ENCODE measurements at places on chromosomes 7 and 10.

DNA sequence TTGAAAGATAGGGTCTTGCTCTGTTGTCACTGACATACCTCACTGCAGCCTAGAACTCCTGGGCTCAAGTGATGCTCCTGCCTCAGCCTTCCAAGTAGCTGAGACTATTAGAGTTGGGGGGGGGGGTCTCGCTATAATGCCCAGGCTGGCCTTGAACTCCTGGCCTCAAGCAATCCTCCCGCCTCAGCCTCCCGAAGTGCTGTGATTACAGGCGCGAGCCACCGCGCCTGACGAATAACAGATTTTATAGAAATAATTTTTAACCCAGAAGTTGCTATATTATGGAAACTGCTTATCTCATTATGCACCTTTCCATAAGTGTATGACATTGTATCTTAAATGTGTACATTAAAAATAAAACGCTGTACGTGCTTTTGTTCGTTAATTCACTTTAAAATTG, 846 bp downstream of the ANKRD26 start:
- no peaks in the 10 kb centered on the region for H3K27me3 ChIP-seq
- peak overlapping the region; percentile 77 for H3K4me3 ChIP-seq
- H3K4me1 ChIP-seq = peaks cover 21% of the 10 kb centered on the region
- H3K27ac ChIP-seq = peak overlapping the region; percentile 76
- DNase-seq = no peak

GRCh38 chr7:148633761-148634160, 43.2 kb downstream of the C7orf33 start:
- no peak overlapping the region for H3K4me3 ChIP-seq
- H3K36me3 ChIP-seq = no peaks in the 10 kb centered on the region
- no peak overlapping the region for H3K27ac ChIP-seq
- no peak for DNase-seq
- H3K27me3 ChIP-seq = no peaks in the 10 kb centered on the region
- H3K4me1 ChIP-seq = peaks cover 20% of the 10 kb centered on the region

- no peaks in the 10 kb centered on the region for H3K4me1 ChIP-seq
- H3K36me3 ChIP-seq = no peaks in the 10 kb centered on the region
- H3K27ac ChIP-seq = no peak overlapping the region
Observed at GRCh38 chr10:75335983-75336382, 65.6 kb downstream of the ZNF503 start.

DNA sequence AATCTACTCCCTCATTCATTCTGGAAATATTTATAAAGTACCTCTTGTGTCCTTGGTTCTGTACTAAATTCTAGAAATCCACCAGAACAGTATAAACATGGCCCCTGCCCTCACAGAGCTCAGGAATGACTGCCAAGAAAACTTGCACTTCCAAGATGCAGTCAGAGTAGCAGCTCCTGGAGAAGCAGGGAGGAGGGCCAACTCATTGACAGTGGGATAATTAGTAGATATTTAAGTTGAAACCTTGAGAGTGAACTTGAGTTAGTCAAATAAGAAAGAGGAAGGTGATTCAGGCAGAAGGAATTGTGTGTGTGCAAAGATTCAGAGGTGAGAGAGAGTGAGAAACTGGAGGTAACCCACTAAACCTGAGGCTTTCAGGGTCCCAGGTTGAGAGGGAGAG, 182.2 kb upstream of the INHBA start:
- peaks cover 15% of the 10 kb centered on the region for H3K4me1 ChIP-seq
- H3K4me3 ChIP-seq = no peak overlapping the region
- H3K27ac ChIP-seq = no peak overlapping the region
- H3K36me3 ChIP-seq = no peaks in the 10 kb centered on the region

GRCh38 chr7:2109936-2110609, 122.7 kb downstream of the MAD1L1 start:
- H3K4me1 ChIP-seq = peaks cover 7% of the 10 kb centered on the region
- H3K27me3 ChIP-seq = no peaks in the 10 kb centered on the region
- H3K27ac ChIP-seq = no peak overlapping the region
- no peak for DNase-seq
- H3K4me3 ChIP-seq = no peak overlapping the region

GRCh38 chr10:110505130-110505770, 7.5 kb downstream of the DUSP5 start:
- no peak overlapping the region for H3K4me3 ChIP-seq
- H3K36me3 ChIP-seq = peaks cover 2% of the 10 kb centered on the region
- H3K27ac ChIP-seq = peak overlapping the region; percentile 72
- H3K4me1 ChIP-seq = peaks cover 55% of the 10 kb centered on the region

- no peak overlapping the region for H3K27ac ChIP-seq
- H3K36me3 ChIP-seq = no peaks in the 10 kb centered on the region
- no peaks in the 10 kb centered on the region for H3K4me1 ChIP-seq
- H3K4me3 ChIP-seq = no peak overlapping the region
- H3K27me3 ChIP-seq = no peaks in the 10 kb centered on the region
- no peak for DNase-seq
Observed at GRCh38 chr10:78656417-78657162, 412.2 kb upstream of the ZMIZ1 start.

DNA sequence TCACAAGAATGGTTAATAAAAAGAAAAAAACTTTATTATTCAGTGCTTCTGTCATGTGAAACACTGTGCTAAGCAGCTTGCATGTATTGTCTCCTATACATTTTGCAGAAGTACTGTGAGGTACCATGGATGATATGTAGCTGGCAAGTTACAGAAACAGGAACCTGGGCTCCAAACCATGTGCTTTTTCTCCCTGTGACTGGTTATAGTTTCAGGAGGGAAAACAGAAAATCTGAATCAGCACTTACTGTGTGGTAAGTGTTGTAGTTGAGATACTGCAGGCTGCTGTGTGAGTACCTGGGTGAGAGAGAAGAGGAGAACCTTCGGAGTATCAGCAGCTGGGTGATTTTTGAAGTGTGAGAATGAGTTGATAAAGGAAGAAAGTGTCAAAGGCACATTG, 285.0 kb downstream of the SUGCT start:
- no peaks in the 10 kb centered on the region for H3K4me1 ChIP-seq
- H3K36me3 ChIP-seq = no peaks in the 10 kb centered on the region
- H3K27ac ChIP-seq = no peak overlapping the region
- H3K27me3 ChIP-seq = no peaks in the 10 kb centered on the region

DNA sequence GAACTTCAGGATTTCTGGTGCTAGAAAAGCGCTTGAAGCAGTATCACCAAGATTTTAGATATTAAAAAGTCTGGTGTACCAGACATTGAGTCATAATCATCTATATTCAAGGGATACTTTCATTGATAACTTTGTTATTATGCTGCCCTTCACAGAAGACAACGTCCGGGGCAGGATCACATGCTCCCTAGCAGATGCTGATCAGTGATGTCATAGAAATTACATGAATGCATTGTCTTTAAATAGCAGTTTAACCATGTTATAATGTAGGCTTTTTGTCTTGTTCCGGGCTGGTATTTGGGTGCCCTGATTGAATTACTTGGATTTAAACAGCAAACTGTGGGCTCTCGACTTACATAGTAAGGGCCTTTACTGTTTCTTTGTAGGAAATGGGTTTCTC, 54.0 kb downstream of the VWA2 start:
- H3K27me3 ChIP-seq = no peaks in the 10 kb centered on the region
- H3K27ac ChIP-seq = no peak overlapping the region
- H3K4me1 ChIP-seq = no peaks in the 10 kb centered on the region
- no peak for DNase-seq

GRCh38 chr7:27314111-27314510, 71.5 kb downstream of the EVX1 start:
- H3K4me3 ChIP-seq = no peak overlapping the region
- no peak for DNase-seq
- H3K27ac ChIP-seq = no peak overlapping the region
- H3K27me3 ChIP-seq = no peaks in the 10 kb centered on the region
- H3K4me1 ChIP-seq = no peaks in the 10 kb centered on the region

DNA sequence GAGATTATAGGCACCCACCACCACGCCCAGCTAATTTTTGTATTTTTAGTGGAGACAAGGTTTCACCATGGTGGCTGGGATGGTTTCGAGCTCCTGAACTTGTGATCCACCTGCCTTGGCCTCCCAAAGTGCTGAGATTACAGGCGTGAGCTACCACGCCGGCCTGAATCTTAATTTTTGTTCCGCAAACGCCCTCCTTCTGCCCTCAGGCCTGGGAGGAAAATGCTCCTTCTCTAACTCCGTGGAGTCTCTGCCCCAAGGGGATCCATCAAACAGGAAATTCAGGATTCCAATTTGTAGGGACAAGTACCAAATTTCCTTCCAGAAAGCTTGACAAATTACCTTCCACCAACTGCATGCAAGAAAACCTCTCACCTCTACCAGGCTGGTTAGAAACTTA, 43.2 kb downstream of the RBAK start:
- no peaks in the 10 kb centered on the region for H3K27me3 ChIP-seq
- no peak overlapping the region for H3K4me3 ChIP-seq
- H3K4me1 ChIP-seq = no peaks in the 10 kb centered on the region
- DNase-seq = no peak

DNA sequence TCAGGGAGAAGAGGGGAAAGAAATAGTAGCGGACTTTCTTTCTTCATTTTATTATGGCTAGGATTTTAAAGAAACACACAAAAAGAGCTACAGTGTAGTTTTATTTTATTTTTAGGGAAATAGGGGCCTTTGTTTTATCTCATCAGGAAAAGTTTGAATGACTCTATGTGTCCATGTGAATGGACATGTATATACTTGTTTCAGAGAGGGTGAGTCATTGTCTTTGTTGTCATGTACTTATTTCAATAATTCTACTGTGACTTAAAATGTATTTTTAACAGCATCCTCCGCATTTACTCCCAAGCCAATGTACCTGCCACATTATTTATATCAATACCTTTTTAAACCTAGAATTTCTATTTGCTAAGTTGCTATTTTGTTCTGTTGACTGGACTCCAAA, 569.5 kb downstream of the SORCS3 start:
- H3K27me3 ChIP-seq = no peaks in the 10 kb centered on the region
- H3K4me3 ChIP-seq = no peak overlapping the region
- no peak for DNase-seq
- H3K27ac ChIP-seq = no peak overlapping the region
- no peaks in the 10 kb centered on the region for H3K4me1 ChIP-seq
- no peaks in the 10 kb centered on the region for H3K36me3 ChIP-seq

- no peak overlapping the region for H3K27ac ChIP-seq
- no peaks in the 10 kb centered on the region for H3K36me3 ChIP-seq
- H3K4me3 ChIP-seq = no peak overlapping the region
- DNase-seq = no peak
- H3K4me1 ChIP-seq = no peaks in the 10 kb centered on the region
Observed at GRCh38 chr10:11563936-11564335, 47.5 kb downstream of the USP6NL start.

DNA sequence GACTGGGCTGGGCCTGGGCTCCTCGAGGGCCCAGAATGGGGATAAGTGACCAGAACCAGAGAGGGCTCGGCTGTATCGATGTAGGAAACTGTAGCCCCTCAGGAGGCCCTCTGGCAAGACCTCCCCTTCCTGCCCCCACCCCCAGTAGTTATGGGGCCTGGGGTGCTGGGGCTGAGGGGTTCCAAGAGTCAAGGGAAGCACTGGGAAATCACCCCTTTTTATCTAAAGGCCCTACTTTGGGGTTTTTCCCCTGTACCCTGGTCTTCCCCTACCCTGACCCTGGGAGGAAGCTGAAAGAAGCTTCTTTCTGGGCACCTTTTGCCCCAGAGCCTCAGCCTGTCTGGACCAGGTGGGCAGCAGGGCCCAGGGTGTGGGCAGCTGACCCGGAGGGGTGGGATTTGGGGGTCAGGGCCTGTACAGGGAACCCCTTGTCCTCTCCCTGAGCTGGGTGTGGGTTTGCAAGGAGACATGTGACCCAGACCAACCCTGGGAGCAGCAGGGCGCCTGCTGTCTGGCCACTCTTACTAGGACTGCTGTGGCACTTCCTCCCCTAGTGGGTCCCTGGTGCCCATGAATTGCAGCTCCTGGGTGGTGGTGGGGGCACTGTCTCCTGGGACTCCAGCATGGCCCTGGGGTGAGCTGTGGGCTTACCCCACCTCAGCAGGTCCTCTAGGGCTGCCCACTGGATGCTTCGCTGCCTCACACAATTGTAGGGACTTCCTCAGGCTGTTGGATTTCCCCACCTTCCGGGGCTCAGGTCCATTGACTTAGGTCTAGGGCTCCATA, 1.5 kb downstream of the IRF5 start:
- no peak overlapping the region for H3K4me3 ChIP-seq
- H3K27me3 ChIP-seq = peaks cover 14% of the 10 kb centered on the region
- H3K4me1 ChIP-seq = peaks cover 8% of the 10 kb centered on the region
- no peak for DNase-seq
- no peak overlapping the region for H3K27ac ChIP-seq
- H3K36me3 ChIP-seq = no peaks in the 10 kb centered on the region

GRCh38 chr10:78046711-78047269, 13.1 kb downstream of the RPS24 start:
- H3K27me3 ChIP-seq = no peaks in the 10 kb centered on the region
- DNase-seq = no peak
- H3K4me1 ChIP-seq = peaks cover 4% of the 10 kb centered on the region
- no peak overlapping the region for H3K27ac ChIP-seq
- no peak overlapping the region for H3K4me3 ChIP-seq

GRCh38 chr7:1735806-1736483, 65.9 kb downstream of the ELFN1 start:
- H3K36me3 ChIP-seq = no peaks in the 10 kb centered on the region
- H3K4me1 ChIP-seq = no peaks in the 10 kb centered on the region
- no peak overlapping the region for H3K4me3 ChIP-seq
- no peak for DNase-seq
- H3K27me3 ChIP-seq = no peaks in the 10 kb centered on the region

DNA sequence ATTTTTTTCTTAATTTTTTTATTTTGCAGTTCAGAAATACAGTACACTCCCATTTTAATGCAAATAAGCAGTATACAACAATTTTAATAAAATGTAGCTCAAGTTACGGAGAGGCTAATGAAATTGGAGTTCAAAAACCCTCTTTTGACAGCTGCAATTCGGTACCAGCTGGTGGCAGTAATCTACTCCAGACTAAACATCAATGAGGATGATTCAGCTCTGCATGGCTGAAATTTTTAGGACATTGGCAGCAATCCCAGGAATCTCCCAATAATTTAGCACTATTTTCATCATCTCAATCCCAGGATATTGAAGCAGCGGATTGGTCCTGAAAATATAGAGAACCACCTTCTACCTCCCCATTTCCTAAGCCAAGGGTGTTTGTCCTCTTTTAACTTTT, 278.8 kb downstream of the CACNA2D1 start:
- H3K4me1 ChIP-seq = no peaks in the 10 kb centered on the region
- DNase-seq = no peak
- H3K4me3 ChIP-seq = no peak overlapping the region
- no peak overlapping the region for H3K27ac ChIP-seq
- no peaks in the 10 kb centered on the region for H3K36me3 ChIP-seq
- no peaks in the 10 kb centered on the region for H3K27me3 ChIP-seq

DNA sequence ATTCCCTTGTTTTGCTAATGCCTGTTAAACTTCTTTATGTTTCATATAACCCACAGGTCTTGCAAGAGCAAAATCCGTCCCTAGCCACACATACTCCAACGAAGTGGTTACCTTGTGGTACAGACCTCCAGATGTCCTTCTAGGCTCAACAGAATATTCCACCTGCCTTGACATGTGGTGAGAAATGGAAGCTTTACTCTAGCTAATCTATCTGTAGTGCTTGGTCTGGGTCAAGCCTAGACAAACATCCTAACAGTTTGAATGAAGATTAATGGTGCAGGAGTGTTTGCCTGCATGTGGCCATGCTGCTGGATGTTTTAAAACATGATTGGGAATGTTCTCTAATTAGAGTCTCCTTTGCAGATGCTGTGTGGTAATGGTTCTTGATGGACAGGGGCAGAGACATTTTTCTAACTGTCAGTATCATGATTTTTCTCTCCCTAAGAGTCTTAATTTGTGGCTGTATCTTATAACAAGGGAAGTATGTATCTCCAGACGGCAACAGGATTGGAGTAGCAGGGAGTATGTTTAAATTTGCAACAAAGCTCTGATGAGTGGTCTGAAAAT, 308.5 kb upstream of the FZD1 start:
- H3K36me3 ChIP-seq = no peaks in the 10 kb centered on the region
- H3K27me3 ChIP-seq = no peaks in the 10 kb centered on the region
- no peak overlapping the region for H3K27ac ChIP-seq
- H3K4me1 ChIP-seq = no peaks in the 10 kb centered on the region
